T-helper 2 cell (primary cell): ENCODE measurements at places on chromosomes 2 and 18.

DNA sequence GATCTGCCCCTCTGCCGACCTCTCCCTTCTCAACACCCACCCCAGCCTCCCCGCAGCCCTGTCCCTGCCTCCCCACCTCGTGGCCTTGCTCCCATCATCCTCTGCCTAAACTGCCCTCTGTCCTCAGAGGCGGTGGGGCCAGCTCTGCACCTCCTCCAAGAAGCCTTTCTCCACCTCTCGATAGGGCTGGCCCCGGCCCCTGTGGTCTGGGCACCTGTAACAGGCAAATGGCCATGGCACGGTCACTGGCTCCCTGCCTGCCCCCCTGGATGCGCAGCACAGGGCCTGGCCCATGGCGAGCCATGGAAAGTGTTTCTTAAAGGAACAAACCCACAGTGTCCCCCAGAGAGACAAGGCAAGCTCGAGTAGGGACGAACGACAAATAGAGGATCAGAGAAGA is 42.0 kb downstream of the MYO7B start:
- DNase-seq: no peak

- no peak for DNase-seq
Measured at GRCh38 chr2:120330946-120331822, 14.8 kb upstream of the INHBB start.

GRCh38 chr2:178523596-178524134 is 43.4 kb downstream of the PLEKHA3 start:
- no peak for DNase-seq

DNA sequence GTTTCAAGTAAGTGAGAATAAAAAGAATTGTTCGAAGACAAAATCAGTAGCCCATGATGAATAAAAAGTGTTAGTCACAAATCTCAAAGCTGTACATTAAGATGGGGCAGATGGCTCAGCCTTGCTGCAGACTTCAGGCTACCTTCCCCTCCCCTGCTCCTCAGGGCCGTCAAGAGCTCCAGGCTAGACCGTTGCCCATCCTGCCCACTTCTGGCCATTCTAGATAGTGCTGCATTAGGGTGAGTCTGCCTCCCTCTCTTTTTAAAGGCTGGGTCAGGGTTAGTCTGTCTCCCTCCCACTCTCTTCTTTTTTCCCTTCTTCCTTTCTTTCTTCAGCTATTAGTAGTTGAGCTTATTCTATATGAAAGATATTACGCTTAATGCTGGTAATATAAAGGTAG is 86.0 kb downstream of the MAPRE2 start:
- DNase-seq: no peak

DNA sequence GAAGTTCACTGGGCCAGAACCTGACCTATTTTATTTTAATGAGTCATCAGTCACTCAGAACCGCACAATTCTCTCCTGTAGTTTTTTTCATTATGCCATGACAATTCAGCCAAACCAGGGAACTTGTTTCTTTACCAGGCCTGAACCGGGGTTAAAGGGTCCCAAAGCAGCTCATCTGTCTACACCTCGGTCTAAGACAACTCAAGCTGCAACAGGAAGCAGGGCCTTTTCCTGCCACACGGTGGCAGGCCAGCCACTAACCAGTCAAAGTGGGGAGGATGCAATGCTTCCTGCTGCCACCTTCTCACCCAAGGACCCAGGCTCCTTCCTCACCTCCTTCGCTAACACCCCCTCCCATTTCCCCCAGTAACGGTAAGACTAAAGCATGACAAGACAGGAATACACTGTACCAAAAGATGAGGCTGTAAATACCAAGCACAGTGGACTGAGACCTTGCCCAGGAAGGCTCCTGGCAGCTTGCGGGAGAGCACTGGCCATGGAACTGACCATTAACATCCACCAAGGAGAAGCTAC is 56.7 kb upstream of the ACKR3 start:
- peak; percentile 57 for DNase-seq

GRCh38 chr18:8174771-8175170 is 434.5 kb upstream of the RAB12 start:
- no peak for DNase-seq

- DNase-seq: no peak
Measured at GRCh38 chr2:198596985-198597384, 792.6 kb downstream of the PLCL1 start.

DNA sequence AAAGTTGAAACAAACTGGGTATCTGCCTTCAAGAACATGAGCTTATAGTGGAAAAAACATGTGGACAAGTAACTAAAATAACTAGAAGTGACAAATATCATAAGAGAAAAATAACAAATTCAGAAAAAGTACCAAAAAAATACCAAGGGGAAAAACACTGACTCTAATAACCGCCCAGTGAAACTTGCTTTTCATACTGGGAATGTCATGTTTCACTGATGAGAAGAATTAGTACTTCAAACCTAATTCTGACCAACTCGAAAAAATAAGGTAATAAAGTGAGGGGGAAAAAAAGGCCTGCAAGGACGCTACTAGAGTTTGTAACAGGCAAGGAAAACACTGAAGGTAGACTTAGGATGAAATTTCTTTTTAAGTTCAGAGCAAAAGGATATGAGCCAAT is 83.6 kb downstream of the RTTN start:
- no peak for DNase-seq

- no peak for DNase-seq
Measured at GRCh38 chr2:238449241-238449640, 22.5 kb downstream of the ASB1 start.

DNA sequence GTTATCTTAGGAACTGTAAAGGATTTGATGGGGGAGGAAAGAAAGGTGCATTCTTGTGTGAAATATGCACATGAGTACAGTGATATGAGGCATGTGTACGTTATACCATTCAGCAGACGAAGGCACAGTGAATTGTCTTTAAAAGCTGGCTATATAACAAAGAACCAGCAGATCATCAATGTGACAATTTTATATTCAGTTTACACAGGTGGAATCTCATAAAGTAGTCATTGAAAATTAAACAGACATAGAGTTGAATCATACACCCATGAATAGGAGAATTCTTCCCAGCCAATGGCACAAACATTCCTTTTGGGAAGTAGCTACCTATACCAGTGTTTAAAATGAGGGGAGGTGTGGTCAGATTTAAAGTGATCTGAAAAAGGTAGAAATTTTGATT is 470.3 kb downstream of the DSC3 start:
- no peak for DNase-seq

- DNase-seq: no peak
Measured at GRCh38 chr18:59876310-59876626, 23.5 kb upstream of the PMAIP1 start.

DNA sequence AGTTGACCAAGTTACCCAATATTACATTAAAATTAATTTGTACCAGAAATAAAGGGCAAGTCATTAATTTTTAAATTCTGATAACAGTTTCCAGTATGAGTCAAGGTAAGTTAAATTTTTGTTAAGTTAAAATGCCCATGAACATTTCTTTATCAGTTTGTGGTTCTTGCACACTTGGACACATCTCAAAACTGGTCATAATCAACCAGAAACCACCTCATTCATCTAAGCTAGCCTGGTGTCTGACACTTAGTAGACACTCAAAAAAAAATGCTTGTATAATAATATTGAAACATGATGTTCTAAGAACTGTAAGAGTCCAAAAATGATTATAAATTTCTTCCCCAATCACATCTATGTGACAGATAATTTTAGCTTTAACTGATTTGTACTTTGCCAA is 62.4 kb downstream of the SATB2 start:
- no peak for DNase-seq

DNA sequence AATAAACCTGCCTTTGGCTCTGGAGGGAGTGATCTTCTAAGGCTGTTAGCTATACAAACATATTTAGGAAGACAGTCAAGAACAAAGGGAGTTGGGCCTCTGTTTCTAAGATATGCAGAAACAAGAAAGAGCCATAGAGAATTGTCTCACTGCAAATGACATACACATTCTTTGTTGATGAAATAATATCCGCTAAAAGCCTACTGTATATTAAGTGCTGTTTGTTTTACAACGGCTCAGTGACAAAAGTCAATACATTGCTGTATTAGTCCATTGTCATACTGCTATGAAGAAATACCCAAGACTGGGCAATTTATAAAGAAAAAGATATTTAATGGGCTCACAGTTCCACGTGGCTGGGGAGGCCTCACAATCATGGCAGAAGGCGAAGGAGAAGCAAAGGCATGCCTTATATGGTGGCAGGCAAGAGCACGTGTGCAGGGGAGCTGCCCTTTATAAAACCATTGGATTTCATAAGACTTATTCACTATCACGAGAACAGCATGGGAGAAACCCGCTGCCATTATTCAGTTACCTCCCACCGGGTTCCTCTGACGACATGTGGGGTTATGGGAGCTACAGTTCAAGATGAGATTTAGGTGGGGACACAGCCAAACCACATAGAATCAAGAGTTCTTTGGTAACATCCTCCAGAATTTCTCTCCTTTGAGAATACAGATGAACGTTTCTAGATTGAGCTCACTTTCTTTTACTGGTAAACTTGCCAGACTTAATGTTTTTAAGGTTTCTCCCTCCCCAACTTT is 157.8 kb downstream of the PIK3C3 start:
- DNase-seq: no peak

- no peak for DNase-seq
Measured at GRCh38 chr18:11494107-11494506, 115.3 kb upstream of the SLC35G4 start.

DNA sequence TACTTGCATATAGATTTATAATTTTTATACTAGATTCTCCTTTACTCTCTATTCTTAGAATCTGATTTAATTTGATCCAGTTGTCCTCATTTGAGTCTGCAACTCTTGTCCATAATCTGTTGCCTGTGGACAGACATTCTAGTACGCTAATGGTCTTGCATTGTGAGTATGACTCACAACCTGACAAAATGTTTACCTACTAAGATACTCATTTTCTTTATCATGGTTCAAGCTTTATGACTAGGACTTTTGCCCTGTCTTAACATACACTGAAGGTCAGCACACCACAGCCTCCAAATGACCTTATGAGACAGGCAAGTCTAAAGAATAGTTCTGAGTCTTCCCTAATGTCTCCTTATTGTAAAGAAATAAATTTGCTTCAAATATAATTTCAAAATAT is 142.3 kb upstream of the CDH7 start:
- no peak for DNase-seq
